ENCODE measurements at places on chromosomes 4 and X.

DNA sequence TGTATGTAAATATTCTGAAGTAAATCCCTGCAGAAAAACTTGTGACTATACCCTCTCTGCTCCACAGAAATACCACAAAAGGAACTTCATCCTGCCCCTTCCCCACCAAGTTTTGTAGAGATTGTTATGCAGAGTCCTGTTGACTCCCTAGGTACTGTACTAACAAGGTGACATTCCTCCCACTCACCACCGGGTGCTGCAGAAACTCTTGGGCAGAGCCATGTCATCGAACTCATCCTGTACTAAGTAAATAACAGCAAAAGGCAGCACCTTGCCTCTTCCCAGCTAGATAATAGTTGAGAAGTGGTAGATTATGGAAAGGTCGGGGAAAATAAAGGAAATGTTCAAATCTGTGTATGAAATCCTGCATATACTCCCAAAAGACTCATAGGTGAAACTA lies 233.3 kb downstream of the STPG2 start:
- no peak for DNase-seq

- no peak for DNase-seq
Observed at GRCh38 chrX:53481093-53481492, 46.9 kb upstream of the HSD17B10 start.

GRCh38 chr4:125125276-125125675 lies 189.5 kb upstream of the FAT4 start:
- no peak for DNase-seq

DNA sequence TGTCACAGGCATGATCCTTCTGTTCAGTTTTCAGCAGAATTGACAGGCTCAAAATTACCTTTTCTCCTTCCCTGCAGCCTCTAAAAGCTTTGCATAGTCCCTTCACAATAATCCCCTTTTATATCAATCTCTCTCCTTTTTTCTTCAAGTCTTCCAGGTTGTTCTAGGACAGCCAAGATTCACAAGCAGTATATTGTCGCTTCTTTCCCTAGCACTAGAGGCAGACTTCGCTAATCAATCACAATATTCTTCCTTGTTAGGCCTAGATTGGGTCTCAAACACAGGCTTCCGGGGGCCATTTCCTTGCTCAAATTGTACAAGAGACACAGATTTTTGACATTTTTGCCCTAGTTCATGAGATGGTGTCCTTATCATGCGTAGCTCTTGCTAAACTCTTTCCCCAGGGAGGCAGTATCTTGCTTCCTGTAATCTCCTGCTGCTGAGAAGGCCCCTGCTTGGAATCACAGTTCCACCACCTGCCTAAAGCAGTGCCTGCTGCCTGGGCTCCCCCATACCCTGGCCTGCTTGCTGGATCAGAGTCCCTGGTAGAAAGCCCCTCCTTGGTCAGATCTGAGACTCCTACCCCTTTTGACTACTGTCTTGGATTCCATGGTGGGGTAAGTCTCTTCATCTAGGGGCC lies 57.3 kb downstream of the DMP1 start:
- DNase-seq: no peak

DNA sequence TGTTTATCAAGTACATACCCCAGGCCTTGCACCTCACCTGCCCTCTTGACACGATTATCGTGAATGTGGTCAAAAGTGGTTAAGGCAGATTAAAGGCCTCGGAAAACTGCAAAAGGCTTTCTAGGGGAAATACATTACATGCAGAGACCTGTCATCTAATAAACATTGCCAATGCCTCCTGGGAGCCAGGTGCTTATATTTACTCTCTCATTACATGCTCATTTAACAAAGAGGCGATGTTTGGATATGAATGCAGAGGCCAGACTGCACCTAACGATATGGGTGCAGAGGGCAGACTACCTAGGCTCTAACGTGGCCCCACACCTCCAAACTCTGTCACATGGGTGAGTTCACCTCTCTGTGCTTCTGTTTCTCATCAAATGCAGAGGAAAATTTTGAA lies 14.5 kb downstream of the CRMP1 start:
- DNase-seq: no peak

- no peak for DNase-seq
Observed at GRCh38 chr4:11901089-11901488, 472.4 kb upstream of the HS3ST1 start.
